ENCODE measurements at places on chromosomes 1 and 21. TPM values are rescaled to one million over a fixed set of nuclear protein-coding genes. Genes with fewer than 3 reads are reported as not detected.

The CHIA gene
- total RNA-seq, result not detected

The LRRIQ3 gene
- total RNA-seq, result 0.63 TPM

The SERINC2 gene
- total RNA-seq, result 146 TPM

The CNN3 gene
- total RNA-seq, result 61.3 TPM

The MMEL1 gene
- 9.4 TPM for total RNA-seq

The LIN9 gene
- 4.5 TPM for total RNA-seq

The EVA1C gene
- 27.8 TPM for total RNA-seq

The LHX8 gene
- not detected for total RNA-seq

The S100A11 gene
- total RNA-seq, result 88.8 TPM

The MYOM3 gene
- total RNA-seq, result 2.6 TPM

The LRRC38 gene
- not detected for total RNA-seq

The CELA3A gene
- 1.0 TPM for total RNA-seq

The ARHGEF19 gene
- 5.3 TPM for total RNA-seq

The ACTN2 gene
- total RNA-seq, result 1.3 TPM

The IQGAP3 gene
- 5.7 TPM for total RNA-seq

The SPRR2D gene
- 0.41 TPM for total RNA-seq

The CR1L gene
- not detected for total RNA-seq

The SZT2 gene
- 75.4 TPM for total RNA-seq

The GOLT1A gene
- total RNA-seq, result 2.5 TPM

The ZMYM4 gene
- 30.5 TPM for total RNA-seq

The ANGPTL3 gene
- total RNA-seq, result not detected

The WNT3A gene
- total RNA-seq, result not detected

The CD1E gene
- not detected for total RNA-seq

The CAPN2 gene
- total RNA-seq, result 305 TPM

The DMBX1 gene
- total RNA-seq, result not detected

The WDR64 gene
- total RNA-seq, result not detected

The NUP210L gene
- not detected for total RNA-seq

The CHIT1 gene
- 0.13 TPM for total RNA-seq

The ELOVL1 gene
- 171 TPM for total RNA-seq

The CHODL gene
- total RNA-seq, result 0.43 TPM

The SMIM1 gene
- 16.1 TPM for total RNA-seq

The IL19 gene
- not detected for total RNA-seq

The DCAF8 gene
- 146 TPM for total RNA-seq
